Smooth muscle cell of trachea (primary cell): ENCODE measurements at places on chromosomes 3 and 15. TPM values are rescaled to one million over a fixed set of nuclear protein-coding genes. Genes with fewer than 3 reads are reported as not detected.

Gene ZNF501
- 6.3 and 7.6 TPM in 2 replicates for total RNA-seq

Gene SOX14
- total RNA-seq: not detected in 2 replicates

Gene EXD1
- under 0.01 TPM in 1 of 2 replicates, not detected in the other for total RNA-seq

Gene PLSCR2
- not detected in 2 replicates for total RNA-seq

Gene CYP1A2
- total RNA-seq: not detected in 2 replicates

Gene PPP2R3A
- 16.7 and 20.5 TPM in 2 replicates for total RNA-seq

Gene RAB6B
- 0.44 and 1.2 TPM in 2 replicates for total RNA-seq

Gene U2SURP
- total RNA-seq: 33.6 and 71.6 TPM in 2 replicates

Gene CYP11A1
- total RNA-seq: 0.83 and 1.0 TPM in 2 replicates
